Heart right ventricle (tissue), 16 donors: ENCODE measurements at places on chromosomes 11 and 22. TPM values are rescaled to one million over a fixed set of nuclear protein-coding genes. Genes with fewer than 3 reads are reported as not detected.

Gene ANO5
- 51.5 TPM for total RNA-seq

Gene APLNR
- total RNA-seq = 21.1 TPM

Gene MYEOV
- total RNA-seq = not detected

Gene OOSP4B
- total RNA-seq = not detected

Gene C11orf68
- total RNA-seq = 37.0 TPM

Gene RIBC2
- total RNA-seq = not detected

Gene GLYAT
- total RNA-seq = not detected

Gene ANKK1
- not detected for total RNA-seq

Gene GLB1L3
- total RNA-seq = not detected

Gene APOL3
- total RNA-seq = 29.5 TPM

Gene ANGPTL5
- 1.3 TPM for total RNA-seq

Gene KCNK7
- total RNA-seq = 1.2 TPM

Gene MCAM
- total RNA-seq = 46.1 TPM

Gene RASD2
- 3.6 TPM for total RNA-seq

Gene MPZL2
- 13.1 TPM for total RNA-seq
